ENCODE measurements at places on chromosomes 3 and 15.

DNA sequence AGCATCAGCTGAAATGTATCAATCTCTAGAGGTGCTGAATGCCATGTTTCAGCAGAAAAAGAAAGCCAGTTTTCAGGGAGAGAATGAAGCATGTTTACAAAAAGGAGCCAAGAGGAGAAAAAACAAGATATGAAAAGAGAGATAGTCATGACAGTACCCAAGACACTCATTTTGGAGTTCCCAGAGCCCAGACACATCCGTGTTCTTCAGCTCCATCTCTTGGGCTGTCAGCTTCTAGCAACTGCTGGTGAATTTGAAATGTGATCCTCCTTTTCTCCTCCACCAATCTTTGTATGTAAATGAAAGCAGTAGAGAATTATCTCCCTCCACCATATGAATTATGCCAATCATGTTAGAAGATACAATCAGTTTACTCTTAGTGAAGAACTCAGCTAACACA is 93.0 kb upstream of the SLC25A36 start:
- no peak for DNase-seq

DNA sequence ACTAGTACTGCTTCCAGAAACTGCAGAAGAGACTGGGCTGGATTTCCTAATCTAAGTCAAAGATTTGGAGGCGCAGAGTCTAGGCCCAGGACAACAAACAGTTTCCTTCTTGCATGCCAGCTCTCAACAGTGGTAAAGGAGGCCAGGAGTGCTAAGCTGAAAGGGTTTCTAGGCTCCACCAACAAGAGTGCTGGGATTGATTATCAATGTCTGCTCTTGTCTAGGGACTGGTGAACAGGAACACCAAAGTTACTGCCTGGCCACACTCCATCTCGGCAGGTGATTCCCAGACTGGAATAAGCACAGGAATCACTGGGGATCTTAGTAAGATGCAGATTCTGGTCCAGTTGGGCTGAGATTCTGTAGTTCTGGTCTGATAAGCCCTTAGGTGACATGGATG is 22.8 kb upstream of the FGD5 start:
- no peak for DNase-seq

GRCh38 chr3:3848923-3849275 is 49.7 kb downstream of the LRRN1 start:
- no peak for DNase-seq

DNA sequence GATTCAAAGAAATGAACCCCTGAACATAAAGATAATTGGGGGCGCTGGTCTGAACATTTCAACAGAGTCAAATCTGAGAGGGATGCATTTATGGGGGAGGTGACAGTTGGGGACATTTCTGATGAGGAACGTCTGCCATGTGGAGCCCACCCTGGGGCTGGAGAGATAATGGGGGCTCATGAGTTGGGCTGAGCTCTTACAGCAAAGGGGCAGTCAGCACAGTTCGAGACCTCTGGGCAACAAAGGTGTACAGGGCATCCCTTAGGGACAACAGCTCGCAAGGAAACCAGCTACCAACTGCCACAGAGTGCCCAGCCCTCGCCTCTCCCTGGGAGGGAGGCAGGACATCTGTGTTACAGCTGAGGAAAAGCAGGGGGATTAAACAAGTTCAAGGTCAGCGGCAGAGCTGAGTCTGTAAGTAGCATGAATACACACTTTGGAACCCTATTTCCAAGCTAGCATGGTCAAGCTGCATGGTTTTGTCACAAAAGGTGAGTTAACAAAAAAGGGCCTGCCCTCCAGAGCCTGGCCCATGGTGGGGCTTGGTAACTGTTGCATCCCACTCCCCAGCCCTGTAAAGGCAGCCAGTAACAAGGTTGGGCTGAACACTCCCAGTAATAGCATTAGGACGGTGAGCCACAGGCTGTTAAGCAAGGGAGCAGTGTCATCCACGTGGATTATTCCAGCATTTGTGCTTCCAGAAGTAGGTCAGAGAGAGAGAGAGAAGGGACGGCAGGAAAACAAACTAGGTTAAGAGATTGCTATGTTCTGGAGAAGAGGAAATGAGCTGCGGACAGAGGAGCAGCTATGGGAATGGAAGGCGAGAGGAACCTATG is 4.3 kb downstream of the GNB5 start:
- DNase-seq, result no peak

DNA sequence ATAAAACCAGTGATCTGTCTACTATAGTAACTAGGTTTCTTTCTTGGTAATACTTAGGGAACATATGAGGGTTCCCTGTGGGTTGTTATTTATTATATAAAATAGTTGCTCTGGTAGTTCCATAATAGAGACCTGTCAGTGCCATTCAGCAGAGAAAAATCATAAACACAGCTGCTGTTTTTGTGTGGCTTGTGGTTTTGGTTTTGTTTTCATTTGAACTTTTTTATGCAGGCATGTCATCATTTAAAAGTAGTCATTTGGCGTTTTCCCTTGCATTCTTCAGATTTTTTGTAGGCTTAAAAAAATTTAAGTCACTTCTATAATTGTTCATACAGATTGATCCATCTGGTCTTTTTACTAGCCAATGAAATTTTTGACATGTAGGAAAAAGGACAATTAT is 47.9 kb downstream of the PIK3CA start:
- no peak for DNase-seq

Measured in omental fat pad (tissue), 4 donors.